ENCODE measurements at places on chromosomes 1 and 21.

GRCh38 chr1:47474278-47475193 lies 36.7 kb downstream of the FOXD2 start:
- no peak for DNase-seq

- DNase-seq, result no peak
These were observed 166.9 kb upstream of the HMGB4 start for GRCh38 chr1:33696962-33697361.

- DNase-seq, result no peak
These were observed 13.5 kb downstream of the SLC2A1 start for GRCh38 chr1:42945164-42945563.

DNA sequence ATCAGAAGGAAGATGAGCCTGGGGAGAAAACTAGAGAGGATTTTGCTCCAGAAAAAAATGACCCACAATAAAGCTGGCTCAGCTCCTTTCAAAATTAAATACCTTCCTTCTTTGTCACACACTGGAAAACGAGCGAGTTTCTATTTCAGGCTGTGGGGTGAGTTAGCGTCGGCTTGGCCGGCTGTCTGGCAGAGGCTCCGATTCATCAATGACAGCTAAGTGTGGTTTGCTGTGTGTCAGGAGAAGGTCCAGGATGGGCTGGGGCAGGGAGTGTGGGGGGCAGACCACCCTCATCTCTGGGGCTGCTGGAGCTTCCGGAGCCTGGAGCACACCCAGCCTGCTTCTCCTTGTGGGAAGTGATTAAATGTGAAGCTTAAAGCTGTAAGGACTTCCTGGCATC lies 120.2 kb downstream of the ETS2 start:
- no peak for DNase-seq

DNA sequence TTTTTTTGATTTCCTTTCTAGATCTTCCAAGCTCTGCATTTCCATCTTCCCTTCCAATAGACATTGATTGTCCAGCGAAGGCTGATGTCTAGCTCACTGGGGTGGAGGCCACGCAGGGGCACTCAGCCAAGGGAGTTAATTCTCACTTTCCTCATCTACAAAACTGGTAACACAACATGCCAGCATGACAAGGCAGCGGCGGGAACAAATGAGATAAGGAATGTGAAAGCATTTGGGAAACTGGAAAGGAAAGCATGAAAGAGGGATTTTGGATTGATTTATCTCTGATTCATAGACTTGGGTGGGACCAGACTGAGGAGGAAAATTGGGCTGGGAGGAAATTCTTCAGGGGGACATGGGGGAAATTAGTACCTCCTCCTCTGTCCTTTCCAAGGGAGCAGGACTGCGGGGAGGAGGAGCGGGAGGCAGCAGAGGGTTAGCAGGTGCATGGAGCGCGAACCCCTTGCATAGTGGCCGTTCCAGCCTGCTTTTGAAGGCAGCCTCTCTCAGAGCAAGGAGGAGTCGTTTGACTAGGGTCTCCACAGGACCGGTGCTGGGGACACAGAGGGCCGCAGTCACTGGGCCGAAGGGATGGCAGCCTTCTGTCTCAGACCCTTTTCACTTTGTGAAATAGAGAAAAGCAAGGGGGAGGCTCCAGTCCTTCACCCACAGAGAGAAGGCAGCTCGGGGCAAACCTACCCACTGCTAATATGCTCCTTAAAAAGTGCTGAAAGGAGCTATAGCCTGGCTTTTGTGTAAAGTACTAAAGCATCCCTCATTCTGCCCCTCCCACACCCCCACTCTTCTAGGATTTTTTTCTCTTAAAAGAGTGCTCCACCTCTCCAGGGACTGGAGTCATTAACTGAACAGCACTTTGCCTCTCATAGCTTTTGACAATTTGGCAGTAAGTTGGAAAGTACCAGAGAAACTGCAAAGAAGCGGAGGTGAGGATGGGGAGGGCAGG lies 89.2 kb downstream of the PLXNA2 start:
- no peak for DNase-seq
